ENCODE measurements at places on chromosomes 6 and 20.

- DNase-seq, result no peak
Observed at GRCh38 chr6:43142101-43142500, 29.0 kb upstream of the SRF start.

DNA sequence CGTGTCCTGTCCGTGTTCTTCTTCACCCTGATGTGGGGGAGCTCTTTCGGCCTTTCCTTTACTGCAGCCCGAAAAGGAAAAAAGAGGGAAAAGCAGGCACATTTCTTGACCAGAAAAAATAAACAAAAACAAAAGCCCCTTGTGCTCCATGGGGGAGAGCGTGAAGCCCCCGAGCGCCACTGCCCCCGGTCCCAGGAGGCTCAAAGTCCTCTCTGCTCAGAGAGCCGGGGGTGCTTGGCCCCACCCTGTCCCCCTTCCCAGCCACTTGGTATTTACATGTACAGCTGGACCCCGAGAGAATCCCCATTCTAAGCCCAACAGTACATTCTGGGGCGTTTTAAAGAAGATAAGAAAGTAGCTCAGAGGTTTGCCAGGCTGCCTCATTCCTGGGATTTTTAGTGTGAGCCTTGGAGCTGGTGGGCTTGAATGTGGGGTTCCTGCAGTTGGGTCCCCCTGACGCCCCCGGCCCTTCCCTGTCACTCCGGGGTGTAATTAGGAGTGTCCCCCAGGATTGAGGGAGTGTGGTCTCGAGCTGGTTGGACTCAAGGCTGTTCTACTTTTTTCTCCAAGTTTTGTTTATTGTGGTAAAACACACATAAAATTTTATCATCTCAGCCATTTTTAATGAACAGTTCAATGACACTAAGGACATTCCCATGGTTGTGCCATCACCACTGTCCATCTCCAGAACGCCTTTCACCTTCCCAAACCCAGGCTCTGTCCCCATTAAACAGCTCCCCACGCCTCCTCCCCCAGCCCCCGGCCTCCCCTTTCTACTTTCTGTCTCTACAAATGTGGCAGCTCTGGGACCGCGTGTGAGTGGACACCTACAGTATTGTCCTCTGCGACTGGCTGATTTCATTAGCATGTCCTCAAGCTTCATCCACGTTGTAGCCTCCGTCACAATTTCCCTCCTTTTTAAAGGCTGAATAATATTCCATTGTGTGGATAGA, 55.7 kb upstream of the BHLHE23 start:
- DNase-seq, result no peak

GRCh38 chr6:79134699-79135474, 56.8 kb upstream of the PHIP start:
- no peak for DNase-seq

- DNase-seq, result no peak
Observed at GRCh38 chr6:79170431-79170830, 64.1 kb downstream of the HMGN3 start.

DNA sequence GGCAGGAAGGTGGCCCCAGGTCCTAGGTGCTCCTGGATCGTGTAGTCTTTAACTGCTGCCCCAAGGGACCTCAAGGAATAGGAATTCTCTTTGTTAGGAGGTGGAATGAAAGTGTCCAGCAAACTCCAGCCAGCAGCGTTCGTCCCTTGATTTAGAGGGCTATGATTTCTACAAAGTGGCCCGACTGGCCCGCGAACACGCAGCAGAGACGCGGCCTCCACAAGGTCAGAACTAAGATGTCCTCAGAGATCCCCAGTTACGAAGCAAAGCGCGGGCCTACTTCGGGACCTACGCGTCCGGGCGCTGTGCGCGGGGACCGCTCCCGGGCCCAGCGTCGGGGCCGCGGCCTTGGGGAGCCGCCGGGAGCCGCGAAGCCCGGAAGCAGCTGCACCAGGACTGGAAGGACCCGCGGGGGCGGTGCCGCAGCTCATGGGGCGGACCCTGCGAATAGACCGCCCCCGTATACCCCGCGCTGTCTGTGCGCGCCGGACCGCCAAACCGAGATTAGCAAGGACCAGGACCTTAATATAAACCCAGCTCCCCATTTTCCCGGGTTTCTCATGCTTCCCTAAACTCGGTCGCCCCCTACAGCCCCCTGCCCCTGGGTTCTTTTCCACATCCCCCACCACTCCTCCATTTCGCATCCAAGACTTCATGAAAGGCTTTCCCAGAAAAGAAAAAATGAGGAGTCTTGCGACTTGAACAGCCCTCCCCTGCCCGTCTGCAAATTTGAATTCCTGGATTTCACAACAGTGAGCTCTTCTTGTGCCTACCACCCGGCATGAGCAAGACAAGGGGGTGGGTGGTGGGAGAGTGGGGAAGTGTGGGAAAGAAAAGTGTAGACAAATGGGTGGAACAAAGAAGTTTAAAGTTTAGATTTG, at the start of gene C6orf47:
TSS of gene C6orf47 (minus strand) at position 398 of the 881 bp plus-strand sequence. CDS start 831 bp downstream, outside the sequence.
- peak; percentile 89 for DNase-seq

- DNase-seq, result no peak
Observed at GRCh38 chr6:109166673-109167072, 71.4 kb downstream of the CEP57L1 start.

- peak; percentile 58 for DNase-seq
Observed at GRCh38 chr20:44074252-44075151, 112.5 kb downstream of the JPH2 start.

DNA sequence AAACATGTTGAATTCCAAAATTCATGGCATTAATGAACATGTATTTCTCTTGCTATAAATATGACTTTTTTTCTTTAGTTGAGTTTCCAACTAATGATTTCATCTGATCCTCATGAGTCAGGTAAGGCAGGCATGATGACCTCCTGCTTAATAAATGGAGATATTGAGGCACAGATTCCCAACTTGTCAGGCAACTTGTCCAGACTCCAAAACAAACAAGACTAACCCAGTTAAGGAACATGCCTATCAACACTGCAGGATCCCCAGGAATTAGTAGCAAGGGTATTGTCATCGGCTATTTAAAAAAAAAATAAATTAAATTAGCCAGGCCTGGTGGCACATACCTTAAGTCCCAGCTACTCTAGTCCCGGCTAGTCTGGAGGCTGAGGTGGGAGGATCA, 121.3 kb upstream of the SALL4 start:
- no peak for DNase-seq

- no peak for DNase-seq
Observed at GRCh38 chr6:2209226-2209809, 36.1 kb downstream of the GMDS start.

GRCh38 chr20:32629813-32630212, 43.9 kb downstream of the C20orf203 start:
- no peak for DNase-seq

- DNase-seq, result no peak
Observed at GRCh38 chr6:42393339-42393738, 58.4 kb downstream of the TRERF1 start.

DNA sequence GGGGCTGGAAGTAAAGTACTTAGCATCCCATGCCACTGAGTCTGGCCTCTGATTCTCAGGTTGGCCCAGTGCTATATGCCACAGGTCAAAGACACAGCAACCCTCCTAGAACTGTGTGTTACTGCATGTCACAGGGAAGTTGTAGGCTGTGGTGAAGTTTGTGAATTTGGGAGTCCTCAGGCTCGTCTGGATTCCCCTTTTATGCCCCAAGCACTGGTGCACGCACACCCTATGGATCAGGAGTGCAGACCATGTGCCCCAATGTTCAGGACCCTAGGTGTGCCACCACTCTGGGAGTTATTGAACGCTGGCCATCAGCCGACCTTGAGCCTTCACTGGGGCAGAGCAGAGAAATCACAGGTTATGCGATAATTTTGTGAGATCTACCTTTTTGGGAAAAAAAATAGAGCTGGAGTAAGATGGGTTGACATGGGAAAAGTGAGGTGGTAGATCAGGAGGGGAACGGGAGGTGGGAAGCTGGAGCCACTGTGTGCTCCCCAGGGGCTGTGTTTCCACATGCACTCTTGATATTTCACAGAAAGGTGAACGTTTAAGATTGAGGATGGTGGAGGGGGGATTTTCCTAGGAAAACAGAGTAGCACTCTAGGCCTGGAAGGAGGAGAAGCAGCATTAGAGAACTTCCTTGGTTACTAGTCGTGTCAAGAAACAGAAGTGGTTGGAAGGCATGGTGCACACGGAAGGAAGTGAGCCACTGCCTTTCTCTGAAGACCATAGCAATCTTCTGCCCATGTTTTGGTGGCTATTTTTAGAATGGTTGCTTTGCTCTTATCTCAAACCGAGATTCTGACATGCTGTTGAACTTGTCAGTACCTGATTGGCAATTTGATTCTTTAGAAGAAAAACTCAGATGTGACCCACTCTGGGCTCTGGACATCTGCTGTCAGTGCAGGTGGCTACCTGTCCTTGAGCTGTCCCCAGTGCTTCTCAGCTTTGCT, 44.1 kb downstream of the DUSP22 start:
- DNase-seq, result no peak

- peak; percentile 14 for DNase-seq
Observed at GRCh38 chr20:43022568-43022967, 167.1 kb downstream of the PTPRT start.

- no peak for DNase-seq
Observed at GRCh38 chr20:610130-611046, at the start of gene TCF15. TSS of gene TCF15 (minus strand) at chr20:610309. CDS start at chr20:610237, 72 bp downstream.

GRCh38 chr6:40903456-40903855, 135.6 kb downstream of the UNC5CL start:
- no peak for DNase-seq

GRCh38 chr6:138719011-138719635, 54.4 kb upstream of the CCDC28A start:
- no peak for DNase-seq

GRCh38 chr20:14576196-14576877, 238.9 kb upstream of the FLRT3 start:
- no peak for DNase-seq

DNA sequence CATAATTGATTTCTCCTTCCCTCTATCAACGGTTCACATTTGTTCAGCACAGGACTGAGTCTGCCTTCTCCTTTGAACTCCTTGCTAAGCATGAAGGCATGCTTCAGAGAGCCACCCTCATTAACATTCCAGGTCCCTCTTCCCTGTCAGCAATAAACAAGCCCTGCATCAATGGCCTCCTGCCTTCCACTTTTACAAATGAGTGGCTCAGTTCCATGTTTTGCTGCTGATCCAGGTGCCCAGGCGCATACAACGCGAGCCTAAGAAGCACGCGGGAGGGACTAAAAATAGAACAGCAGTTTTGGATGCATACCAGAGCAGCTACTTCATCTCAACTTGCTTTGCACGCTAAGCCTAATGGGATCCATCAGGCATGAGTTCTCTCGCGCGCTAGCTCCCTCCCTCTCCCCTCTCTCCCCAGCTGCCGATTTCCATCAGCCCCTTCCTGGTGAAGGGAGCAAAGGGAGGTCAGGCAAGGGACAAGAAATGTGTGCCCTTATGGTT, 53.4 kb downstream of the TRAF3IP2 start:
- DNase-seq, result no peak

GRCh38 chr6:159443417-159443920, 249.6 kb downstream of the SOD2 start:
- DNase-seq, result no peak

DNA sequence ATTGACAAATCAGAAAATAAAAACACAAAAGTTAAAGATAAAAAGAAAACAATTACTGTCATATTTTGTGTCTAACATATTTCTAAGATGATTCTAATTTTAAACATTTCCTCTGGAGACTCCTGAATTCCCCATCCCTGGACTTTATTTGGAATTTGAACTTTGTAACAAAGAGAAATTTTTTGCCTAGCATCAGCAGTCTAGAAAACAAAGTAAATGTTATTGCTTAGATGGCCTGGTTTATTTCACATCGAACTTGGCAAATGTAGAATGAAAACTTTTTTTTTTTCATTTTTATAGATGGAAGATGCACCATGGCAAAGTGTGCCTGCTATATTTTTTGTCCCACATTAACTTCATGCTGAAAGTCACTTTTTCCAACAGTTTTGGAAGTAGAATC, 159.1 kb downstream of the TBX18 start:
- no peak for DNase-seq

DNA sequence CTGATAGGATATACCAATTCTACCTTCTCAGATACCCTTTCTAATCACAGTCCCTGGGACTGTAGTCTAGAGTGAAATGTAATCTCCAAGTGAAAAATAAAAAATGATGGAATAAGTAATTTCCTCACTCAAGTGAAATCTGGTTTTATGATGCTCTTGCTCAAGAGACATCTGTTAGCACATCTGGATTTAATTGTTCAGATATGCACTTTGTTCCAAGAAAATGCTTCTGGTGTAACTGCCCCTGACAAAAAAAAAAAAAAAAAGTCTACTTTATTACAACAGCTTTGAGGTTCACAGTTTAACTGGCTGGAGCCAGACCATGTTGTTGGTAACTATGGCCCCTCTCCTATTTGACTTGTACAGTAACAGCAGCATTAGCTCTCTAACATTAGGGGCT, 251.8 kb downstream of the BTBD9 start:
- DNase-seq, result no peak

GRCh38 chr6:11632795-11633511, 95.4 kb downstream of the TMEM170B start:
- DNase-seq, result no peak

- DNase-seq, result no peak
Observed at GRCh38 chr20:55677011-55677410, 328.3 kb downstream of the CBLN4 start.

GRCh38 chr6:4377603-4378002, 242.2 kb upstream of the ECI2 start:
- no peak for DNase-seq

GRCh38 chr6:135962731-135963130, 111.2 kb downstream of the PDE7B start:
- no peak for DNase-seq

- no peak for DNase-seq
Observed at GRCh38 chr6:121143476-121143875, 190.8 kb downstream of the TBC1D32 start.

DNA sequence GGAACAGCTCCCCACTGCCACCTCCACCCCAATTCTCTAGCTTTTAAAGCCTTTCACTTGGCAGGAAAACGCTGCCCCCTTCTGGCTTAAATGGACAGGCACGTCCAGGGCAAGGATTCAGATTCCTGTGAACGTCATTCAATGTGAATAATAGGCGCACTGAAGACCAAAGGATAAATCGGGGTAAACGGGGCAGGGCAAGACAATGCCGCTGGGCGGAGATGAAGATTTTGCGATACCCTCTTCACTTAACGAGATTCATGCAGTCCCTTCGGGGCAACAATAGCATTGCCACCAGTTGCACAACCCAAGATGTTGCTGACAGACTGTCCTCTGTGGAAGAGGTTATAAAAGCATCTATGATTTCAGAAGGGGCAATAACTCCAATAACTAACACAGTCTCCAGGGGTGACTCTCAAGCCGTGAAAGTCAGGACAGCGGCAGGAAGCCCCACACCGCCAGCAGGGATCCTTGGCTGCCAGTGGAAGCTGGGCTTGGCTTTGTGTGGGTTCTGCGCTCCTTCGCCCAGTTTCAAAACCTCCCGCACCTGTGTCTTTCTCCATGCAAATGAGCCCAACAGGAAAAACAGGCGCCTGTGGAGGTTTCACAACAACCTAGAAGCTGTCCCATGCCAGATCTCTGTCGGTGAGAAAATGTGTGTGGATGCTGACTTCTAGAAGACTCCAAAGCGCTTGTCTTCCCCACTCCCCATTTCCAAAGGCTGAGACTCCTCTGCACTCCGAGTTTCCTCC, 291.8 kb downstream of the BMP7 start:
- DNase-seq, result no peak

GRCh38 chr6:21601339-21601923, 7.9 kb downstream of the SOX4 start:
- DNase-seq, result no peak

GRCh38 chr6:105940990-105941389, 145.1 kb upstream of the PRDM1 start:
- no peak for DNase-seq

GRCh38 chr6:36769183-36769675, 70.0 kb downstream of the CPNE5 start:
- DNase-seq, result no peak

Data from coronary artery (tissue), 2 donors.